ENCODE measurements at places on chromosomes 11 and 22.
A peak's percentile ranks its signal among the peaks of the same experiment; 100 is the strongest.

DNA sequence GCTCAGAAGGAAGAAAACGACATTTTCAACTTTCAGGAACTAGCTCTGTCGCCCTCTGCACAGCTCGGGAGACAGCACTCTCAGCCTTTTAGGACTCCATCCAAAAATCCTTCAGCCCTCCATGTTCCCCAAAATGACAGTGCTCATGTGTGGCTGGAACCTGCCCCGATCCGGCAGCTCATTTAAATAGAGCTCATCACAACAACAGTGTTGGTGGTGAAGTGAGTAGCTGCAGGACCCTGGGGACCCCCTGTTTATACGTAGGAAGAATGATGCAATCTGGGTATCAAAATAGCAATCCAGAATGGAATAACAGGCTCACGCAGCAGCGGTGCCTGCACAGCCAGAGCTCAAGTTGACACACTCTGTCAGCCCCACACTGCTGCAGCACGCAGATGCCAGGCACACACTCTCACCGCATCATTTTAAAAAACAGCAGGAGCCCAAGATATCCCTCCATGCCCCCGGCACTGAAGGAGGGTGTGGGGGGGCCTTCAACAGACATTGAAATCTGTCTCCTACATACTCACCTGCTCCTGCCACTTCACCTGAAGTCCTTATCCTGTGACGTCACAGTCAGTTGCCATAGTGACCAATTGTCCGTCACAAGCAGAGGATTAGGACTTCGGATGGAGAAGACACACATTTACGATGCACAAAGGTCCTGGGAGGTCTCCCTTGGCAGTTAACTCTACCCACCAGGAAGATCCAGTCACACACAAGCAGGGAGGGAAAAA lies 24.0 kb downstream of the TRIM66 start:
- no peak for DNase-seq

DNA sequence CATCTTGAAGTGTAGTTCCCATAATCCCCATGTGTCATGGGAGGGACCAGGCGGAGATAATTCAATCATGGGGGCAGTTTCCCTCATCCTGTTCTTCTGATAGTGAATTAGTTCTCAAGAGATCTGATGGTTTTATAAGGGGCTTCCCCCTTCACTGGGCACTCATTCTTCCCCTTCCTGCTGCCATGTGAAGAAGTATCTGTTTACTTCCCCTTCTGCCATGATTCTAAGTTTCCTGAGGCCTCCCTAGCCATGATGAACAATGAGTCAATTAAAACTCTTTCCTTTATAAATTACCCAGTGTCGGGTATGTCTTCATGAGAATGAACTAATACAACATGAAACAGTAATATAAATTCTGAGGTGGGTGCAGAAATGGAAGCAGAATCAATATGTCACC lies 12.1 kb upstream of the SPTBN2 start:
- no peak for DNase-seq

GRCh38 chr11:94650756-94651155 lies 83.6 kb downstream of the PIWIL4 start:
- DNase-seq: peak; percentile 93

GRCh38 chr22:25492162-25492561 lies 72.3 kb upstream of the GRK3 start:
- no peak for DNase-seq

GRCh38 chr11:128735935-128736605 lies 42.2 kb downstream of the FLI1 start:
- no peak for DNase-seq

GRCh38 chr11:95337972-95338429 lies 107.0 kb upstream of the SESN3 start:
- DNase-seq: no peak

DNA sequence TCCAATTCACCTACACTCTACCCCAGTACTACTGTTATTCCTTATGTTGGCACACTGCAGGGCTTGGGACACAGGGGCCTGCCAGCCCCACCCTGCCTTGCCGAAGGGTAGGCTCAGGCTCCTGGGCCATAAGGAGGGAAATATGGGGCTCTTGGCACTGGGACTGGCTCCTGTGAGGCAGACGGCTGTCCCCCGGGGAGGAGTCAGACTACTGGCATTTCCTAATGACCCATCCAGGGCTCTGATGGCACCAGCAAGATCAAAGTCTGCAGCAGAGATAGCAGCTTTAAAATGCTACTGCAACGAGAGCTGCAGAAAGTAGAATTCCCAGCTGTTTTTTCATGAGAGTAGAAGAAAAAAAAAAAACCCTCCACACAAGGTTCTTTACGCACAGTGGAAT lies 42.2 kb upstream of the CYP2D6 start:
- DNase-seq: no peak

GRCh38 chr22:47267513-47268282 lies 505.2 kb downstream of the TBC1D22A start:
- DNase-seq: no peak

DNA sequence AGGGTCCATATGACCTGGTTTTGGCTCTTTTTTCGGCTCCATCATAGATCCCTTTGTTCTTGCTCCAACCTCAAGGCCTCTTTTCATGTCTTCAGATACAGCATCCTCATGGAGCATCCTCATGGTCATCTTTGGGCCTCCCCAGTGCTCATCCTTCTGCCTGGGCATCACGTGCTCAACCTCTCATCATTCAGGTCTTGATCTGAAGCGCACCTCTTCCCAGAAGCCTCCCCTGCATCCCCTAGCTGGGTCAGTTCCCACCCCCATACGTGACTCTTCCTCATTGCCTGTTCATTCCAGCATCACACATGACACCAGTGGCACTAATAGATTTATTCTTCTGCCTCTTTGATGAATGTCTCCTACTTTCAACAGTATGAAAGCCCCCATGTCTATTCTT lies 192.2 kb downstream of the MIAT start:
- no peak for DNase-seq

GRCh38 chr11:116695657-116696254 lies 77.0 kb downstream of the BUD13 start:
- DNase-seq: no peak

DNA sequence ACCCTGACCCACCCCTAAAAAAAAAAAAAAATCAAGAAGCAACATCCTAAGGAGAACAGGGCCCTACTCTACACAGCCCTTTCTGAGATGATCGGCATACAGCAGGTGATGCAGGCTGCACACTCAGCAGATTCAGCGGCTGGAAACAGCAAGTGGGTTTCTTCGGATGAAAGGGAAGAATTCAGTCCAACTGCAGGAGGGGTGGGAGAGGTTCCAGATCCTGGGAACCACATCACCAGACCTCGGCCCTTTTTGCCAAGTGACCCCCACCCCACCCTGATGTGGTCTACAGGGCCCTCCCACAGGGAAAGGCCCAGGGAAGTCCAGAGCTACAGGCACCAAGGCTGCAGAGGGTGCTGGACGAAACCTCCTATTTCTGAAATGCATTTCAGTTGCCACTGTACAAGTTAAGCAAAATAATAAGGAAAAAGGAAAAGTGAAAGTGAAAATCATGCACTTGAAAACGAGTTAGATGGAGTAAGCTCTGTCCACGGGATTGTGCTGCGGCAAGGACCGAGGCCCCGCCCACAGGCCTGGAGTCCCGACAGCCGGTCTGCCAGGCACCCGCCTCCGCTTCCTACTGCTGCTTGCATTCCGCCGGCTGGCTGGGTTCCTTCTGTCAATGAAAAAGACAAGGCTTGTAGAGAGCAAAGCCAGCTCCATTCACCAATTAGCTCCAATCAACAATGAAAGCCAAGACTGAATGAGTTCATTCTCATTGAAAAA lies 16.0 kb upstream of the PHLDA2 start:
- DNase-seq: peak; percentile 96

DNA sequence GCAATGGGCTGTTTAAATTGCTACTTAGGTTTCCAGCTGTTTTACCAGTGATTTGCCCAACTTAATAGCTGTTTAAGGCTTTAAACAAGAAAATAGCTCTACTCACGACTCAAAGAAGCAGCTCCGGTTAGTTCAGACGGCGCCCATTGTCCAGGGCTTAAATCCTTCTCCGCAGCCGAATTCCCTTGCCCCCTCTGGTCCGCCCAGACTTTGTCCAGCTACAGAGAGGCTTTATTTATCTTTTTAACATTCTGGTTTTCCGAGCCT lies 20.9 kb upstream of the SCUBE1 start:
- no peak for DNase-seq

GRCh38 chr11:134413043-134413825 lies 1.2 kb upstream of the B3GAT1 start:
- no peak for DNase-seq

GRCh38 chr11:66216911-66217310 lies 51.5 kb upstream of the RAB1B start:
- no peak for DNase-seq

GRCh38 chr11:81707881-81708280 lies 1025.8 kb downstream of the FAM181B start:
- DNase-seq: no peak

DNA sequence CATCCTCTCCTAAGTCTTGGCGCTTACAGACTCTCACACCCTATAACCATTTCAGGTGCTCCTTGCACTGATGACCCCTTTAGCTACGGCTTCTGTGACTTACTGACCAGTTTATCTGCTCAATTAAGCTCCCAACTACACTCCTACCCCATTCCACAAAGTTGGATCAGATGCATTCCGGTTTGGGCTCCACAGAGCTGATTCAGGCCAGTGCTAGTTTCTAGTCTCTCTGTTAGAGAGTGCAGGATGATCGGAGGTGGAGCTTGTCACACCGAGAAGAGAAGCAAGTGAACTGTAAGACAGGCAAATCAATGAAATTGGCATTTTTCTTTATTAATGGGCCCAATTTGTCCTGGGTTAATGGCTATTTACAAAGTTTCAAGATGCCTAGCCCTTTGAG lies 436.8 kb upstream of the CADM1 start:
- no peak for DNase-seq

DNA sequence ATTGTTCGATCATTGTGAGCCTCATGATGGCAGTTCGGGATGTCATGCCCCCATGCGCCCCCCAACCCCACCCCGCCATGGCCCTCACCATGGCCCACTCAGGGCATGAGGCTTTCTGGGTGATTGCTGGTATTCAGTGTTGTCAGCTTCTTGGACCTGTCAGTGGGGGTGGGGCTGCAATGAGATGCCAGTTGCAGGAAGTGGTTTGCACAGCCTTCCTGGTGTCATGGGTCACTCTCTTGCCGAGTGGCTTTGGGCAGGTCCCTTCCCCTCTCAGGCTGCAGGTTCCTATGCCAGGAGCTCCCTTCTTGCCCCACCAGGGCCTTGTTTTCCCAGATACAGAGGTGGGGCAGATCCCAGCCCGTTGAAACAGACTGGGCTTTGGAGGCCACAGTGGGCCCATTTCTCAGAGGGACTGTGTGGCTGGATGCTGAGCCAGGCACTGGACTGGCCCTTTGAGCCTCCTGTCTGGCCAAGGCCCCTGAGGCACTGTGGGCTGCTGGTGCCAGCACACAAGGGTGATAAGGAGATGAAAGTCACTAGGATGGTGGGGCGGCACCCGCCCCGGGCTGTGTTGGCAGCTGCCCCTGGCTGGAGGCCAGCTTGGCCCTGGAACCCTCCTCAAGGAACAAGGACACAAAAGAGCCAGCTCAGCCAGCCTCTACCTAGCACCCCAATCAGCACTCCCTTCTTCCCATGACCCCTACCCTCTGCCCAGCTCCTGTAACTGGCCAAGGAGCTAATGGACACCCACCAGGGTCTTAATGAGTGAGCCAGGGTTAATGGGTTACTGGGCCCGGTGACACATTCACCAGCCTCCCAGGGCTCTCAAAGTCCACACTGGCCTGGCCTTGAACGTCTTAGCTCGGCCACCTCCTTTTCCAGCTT lies 1.5 kb upstream of the GGT1 start:
- DNase-seq: no peak

DNA sequence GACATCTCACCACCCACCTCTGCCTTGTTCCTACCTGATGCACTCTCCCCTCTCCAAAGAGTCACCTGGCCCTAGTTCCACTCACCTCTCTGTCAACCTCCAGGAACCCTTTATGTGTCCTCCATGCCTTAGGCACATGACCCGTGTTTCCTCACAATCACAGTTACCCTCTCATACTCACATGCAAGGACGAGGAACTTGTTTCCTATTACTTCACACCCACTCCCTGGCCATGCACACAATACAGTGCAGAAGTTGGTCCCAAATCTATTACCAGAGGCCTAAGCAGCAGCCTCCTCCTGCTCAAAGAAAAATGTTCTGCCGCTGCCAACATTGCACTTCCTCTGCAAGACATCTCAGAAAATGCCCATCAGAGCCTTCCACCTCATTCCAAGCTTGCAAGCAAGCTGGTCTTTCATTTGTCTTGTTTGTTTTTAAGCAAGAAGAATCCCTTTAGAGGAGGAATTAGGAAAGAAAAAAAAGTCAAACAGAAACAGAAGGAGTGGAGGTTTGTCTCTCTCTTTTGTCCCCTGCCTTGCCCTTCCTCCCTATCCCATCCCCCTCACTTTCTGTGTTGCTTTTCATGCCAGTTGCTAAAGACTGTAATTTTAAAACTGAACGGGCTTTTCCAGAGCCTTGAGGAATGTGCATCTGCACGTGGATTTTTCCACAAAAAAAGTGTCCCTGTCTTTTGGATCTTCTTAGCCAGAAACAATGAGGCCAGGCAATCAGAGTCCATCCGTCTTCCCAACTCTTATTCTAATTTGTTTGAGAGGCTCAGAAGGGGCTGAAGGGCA lies 63.4 kb downstream of the KCNJ1 start:
- DNase-seq: no peak

DNA sequence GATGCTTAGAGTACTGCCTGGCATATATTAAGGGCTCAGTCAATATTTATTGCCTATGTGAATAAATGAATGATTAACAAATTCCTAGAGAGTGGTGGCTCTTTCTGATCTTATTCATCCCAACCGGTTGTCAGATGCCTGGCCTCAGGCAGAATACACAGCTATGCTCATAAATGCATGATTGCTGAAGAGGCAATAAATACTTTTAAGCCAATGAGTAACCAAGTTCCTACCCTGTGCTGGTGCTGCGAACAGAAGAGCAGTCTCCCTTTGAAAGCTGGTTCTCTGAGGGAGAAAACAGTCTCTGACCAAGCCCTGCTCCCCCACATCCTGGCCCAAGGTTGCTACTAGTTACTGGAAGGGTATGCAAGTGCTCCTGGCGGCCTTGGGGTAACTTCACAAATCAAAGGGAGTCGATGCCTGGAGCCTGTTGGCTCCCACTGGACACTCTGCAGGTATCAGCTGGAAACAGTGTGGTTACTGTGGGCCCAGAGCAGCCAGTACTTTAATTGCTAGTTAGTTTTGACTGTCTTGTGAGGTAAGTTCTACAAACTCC lies 2.8 kb downstream of the USH1C start:
- DNase-seq: no peak

DNA sequence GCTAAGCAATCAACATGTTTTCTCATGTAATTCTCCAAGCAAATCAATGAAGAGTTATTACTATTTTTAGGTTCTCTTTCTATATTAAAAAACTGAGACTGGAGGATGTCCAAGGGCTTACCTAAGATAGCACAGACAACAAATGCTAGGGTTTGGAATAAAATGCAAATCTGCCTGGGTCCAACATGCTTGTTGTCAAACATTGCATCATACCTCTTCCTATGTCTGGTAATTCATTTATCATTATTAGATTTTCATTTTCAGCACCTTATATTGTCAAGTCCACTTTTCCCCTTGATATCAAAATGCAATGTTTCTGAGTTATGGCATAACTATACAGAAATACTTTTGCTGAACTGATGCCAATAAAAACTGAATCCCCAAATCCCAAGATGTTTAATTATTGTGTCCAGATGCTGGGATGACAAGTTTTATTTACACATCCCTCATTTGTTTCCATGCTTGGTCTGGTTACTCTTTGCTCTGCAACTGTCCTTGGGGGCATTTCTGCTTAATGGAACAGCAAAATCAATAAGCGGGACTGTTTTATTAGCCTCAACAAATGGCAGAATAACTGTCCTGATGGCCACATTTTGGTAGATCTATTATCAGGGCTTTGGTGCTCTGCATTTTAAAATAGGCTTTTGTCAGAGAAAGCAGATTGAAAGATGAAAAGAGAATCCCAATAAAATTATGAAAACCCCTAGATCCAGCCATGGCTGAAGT lies 86.0 kb downstream of the C11orf87 start:
- DNase-seq: no peak

Measured in adipocyte (in vitro differentiated cells).